Umbilical cord (tissue), 2 donors: ENCODE measurements at places on chromosomes 12 and 14. TPM values are rescaled to one million over a fixed set of nuclear protein-coding genes. Genes with fewer than 3 reads are reported as not detected.

DNA sequence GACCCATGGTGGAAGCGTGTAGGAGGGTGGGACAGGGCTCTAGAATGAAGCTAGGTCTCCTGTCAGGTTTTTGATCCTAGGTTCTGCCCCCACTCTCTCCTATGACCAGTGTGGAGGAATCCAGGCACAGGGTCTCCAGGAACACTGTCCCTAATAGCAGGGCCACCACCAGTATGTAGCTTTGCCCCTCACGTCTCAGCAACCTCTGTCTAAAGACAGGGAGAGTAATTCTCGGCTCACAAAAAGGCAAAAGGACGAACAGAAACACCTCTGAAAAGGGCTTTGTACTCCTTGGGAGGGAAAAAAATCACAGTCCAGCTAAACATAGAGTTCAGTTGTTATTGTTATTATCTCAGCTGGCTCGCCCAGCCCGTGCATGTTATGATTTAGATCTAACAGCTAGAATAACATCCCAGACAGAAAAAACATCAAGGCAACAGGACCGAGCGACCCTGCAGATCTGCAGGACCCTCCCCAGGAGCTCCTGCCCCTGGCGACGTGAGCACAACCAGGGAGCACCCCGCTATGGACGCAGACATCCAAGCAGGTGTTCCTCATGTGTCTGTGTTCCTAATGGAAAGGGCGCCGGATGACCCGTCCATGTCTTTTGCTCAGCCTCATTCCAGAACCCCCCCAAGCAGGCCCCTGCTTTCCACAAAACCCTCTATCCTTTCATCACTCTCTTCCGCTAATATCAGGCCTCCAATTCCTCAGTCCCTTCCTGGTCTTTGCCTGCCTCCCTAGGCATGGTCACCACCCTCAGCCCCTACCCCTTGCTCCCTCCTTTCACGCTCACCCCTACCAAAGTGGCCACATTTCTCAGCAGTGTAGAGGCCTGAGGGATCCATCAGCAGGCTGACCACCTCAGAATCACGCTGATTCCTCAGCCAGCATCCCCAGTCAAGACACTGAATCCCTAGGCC is 14.2 kb upstream of the SLC6A12 start:
- DNase-seq: no peak

Gene POU6F1
- 7.2 TPM for total RNA-seq

- no peak for DNase-seq
Observed at GRCh38 chr12:118144499-118144898, 8.6 kb downstream of the PEBP1 start.

GRCh38 chr14:69460093-69460701 is 24.3 kb upstream of the PLEKHD1 start:
- peak; percentile 88 for DNase-seq

DNA sequence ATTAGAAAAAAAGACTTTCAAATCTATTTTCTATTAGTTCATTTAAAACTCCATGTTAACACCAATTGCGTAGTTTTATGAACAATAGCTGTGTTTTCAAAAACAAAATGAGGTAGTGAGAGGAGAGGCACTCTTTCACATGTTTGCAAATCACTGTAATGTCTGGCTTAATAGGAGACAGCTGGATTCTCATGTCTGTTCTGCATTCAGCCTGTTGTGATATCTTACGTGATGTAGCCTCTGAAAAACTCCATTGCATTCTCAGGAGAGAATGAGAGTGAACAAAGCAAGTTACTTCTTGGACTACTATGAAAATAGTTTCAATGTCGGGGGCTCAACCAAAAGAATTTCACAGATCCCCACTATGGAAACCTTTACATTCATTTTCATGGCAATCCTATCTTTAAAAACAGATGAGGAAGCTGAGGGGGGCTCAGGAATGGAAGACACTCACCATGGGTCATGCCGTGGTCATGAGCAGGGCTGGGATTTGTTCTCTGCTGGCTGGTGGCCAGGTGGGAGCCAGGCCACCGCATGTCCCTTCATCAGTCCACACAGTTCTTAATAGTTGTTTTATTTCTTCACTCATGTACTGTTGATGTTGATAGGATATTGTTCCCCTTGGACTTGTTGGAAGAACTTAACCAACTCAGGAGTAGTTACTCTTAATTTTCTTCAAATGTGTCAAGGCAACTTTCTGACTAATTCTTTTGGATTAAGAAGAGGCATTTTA is 346.2 kb upstream of the FAR2 start:
- no peak for DNase-seq

GRCh38 chr12:120674097-120674636 is 12.8 kb upstream of the MLEC start:
- no peak for DNase-seq

DNA sequence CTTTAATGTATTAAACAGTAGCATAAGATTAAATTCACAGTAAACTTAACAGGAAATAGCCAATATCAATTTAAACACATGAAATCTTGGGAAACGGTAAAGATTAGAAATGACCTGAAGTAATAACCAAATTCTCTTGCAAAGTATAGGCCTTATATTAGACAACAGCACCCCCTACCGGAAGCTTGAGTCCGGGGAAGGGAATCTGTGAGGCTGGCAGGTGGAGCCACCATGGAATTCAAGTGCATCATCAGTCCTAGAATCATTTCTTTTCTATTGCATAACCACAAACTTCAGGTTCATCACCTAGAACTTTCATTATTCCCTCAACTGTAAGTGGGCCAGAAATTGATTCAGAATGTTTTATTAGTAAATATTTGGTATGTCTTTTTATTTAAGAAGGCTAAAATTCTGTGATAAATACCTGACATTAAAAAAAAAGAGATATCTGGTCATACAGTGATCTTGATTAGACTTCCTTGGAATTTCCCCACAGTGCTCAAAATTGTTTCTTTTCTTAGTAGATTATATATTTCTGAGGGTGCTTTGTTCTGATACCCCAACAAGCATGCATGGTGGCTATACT is 48.6 kb downstream of the AP5M1 start:
- DNase-seq: peak; percentile 79

Gene LTA4H
- total RNA-seq: 57.8 TPM

Gene ASIC1
- total RNA-seq: 1.7 TPM

GRCh38 chr14:99030454-99030853 is 241.5 kb downstream of the BCL11B start:
- no peak for DNase-seq

DNA sequence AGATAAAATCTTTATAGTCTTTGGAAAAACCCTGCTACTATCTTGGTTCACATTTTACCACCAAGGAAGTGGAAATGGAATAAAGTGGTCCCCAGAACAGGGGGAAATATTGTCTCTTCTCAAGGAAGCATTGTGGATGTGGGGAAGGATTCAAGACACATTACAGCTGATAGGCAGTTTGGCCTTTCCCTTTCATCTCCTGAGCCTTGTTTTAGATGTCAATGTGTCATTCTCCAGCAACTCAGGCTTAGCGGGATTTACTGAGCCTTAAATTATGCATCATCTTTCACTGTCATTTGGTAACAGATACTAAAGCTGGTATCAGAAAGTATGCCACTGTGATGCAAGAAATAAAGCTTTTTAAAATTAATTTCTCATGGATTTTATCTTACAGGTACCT is 136.2 kb downstream of the STXBP6 start:
- peak; percentile 43 for DNase-seq

Gene TMEM229B
- 1.9 TPM for total RNA-seq

Gene KRT3
- total RNA-seq: not detected

DNA sequence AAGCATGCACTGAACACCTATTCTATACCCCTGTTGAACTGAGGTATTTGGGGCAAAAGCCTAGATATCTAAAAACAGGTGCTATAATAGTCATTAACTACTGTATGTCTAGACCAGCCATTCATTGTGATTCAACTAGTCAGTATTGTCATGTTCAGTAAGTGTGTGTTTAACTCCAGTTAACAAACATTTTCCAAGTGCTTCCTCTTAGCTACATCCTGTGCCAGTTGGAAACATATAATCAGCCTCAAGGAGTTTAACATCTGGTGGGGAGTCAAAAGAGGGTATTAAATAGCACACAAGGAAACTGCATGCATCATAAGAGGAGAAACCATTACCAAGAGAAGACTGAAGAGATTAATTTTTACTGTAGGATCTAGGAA is 20.4 kb downstream of the TMTC1 start:
- DNase-seq: no peak

DNA sequence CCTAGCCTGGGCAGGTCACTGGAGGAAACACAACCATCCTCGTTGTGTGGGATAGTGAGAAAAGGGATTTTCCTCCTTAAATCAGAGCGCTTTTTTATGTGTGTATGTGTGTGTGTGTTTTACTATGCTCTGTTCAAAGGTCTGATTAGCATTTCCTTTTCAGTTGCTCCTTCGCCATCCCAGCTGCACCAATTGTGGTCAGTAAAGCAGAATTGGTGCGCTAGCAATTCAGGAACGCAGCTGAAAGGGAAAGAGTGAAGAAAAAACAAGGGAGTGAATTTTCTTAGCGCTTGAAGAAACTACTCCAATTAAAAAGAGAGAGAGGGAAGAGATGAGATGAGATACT is 173.3 kb upstream of the PARP11 start:
- no peak for DNase-seq

GRCh38 chr14:94536836-94537235 is 24.4 kb upstream of the SERPINA4 start:
- no peak for DNase-seq

GRCh38 chr14:101897326-101897725 is 67.0 kb upstream of the DYNC1H1 start:
- no peak for DNase-seq

Gene CLEC2A
- not detected for total RNA-seq

DNA sequence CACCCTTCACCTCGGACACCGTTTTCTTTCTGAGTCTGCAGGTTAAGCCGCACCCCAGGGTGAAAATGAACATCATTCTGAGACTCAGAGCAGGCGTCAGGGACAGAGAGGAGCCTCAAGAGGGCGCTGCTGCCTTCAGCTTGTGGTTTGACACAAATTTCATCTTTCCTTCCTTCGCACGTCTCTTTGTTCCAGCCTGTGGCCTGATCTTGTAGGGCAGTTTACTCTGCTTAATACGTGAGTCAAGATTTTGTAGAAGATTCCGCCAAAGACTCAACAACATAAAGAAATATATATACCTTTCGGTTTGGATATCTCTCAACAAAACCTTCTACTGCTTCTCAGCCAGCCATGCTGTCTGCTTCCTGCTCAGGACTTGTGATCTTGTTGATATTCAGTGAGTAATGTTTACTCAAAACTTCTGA is 329.3 kb upstream of the OR4E1 start:
- DNase-seq: no peak

DNA sequence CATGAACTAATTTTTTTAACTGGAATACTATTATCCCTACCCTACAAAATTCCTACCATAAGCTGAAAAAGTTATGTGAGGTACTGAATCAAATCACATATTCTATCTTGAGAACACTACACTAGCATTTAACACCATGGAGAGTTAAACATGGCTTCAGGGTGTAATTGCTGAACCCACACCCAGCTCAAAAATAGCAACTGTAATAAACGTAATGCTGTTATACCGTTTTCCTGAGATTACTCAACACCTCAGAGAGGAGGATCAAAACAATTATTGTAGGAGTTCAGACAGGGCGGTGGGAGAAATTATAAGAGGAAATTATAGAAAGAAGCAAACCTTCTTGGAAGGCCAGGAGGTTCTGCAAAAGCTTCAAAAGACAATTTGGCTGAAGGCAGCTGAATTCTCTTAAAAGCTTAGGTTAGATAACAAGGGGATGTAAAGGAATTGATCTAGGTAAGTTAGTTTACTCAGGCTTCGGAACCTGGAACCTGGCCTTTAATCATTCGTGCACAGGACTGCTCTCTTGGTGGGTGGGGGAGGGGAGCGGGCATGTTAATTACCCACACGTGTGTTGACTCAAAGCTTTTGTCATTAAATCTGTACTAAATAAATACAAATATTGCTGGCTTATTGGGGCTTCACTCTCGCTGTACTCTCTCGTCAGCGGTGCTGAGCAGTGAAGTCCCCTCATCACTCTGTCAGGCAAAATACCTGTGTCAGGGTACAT is 12.1 kb upstream of the IPO8 start:
- DNase-seq: no peak

DNA sequence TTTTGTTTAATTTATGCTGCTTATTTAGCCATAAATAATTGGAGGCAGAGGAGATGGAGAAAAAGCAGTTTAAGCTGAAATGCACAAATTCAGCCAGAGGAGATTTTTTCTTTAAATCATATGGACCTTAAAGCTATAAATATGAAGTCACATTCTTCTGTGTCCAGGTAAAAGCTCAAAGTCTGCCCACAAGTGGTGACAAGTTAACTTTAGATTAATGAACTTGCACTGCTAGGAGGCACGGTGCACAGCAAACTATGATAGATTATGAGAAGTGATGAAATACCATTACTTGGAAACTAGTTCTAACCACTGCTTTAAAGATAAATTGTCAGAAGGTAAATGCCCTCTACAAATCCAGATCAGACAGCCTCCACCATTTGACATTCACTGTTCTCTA is 69.0 kb downstream of the IFT81 start:
- DNase-seq: no peak
